ENCODE measurements at places on chromosomes 6 and 20.

GRCh38 chr20:13221673-13222318 is 722 bp downstream of the ISM1 start:
- peak; percentile 65 for DNase-seq

- no peak for DNase-seq
Measured at GRCh38 chr20:50574108-50574507, 63.9 kb downstream of the PTPN1 start.

DNA sequence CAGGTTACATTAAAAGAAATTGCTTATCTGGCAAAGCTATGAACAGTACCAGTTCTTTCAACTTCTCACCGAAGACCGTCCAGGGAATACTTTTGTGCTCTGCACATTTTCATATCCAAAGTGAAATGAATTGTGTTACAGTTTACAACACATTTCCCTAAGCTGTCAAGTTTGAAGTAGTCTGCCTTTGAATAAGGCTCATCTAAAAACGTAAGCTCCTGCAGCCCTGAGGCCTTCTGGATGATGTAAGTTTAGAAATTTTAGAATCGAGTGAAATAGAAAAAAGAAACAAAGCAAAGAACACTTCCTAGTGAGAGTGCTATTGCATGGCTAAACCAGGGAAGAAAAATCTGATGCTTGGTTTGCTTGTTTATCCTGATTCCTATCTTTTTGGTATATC is 653.8 kb downstream of the MMUT start:
- no peak for DNase-seq

DNA sequence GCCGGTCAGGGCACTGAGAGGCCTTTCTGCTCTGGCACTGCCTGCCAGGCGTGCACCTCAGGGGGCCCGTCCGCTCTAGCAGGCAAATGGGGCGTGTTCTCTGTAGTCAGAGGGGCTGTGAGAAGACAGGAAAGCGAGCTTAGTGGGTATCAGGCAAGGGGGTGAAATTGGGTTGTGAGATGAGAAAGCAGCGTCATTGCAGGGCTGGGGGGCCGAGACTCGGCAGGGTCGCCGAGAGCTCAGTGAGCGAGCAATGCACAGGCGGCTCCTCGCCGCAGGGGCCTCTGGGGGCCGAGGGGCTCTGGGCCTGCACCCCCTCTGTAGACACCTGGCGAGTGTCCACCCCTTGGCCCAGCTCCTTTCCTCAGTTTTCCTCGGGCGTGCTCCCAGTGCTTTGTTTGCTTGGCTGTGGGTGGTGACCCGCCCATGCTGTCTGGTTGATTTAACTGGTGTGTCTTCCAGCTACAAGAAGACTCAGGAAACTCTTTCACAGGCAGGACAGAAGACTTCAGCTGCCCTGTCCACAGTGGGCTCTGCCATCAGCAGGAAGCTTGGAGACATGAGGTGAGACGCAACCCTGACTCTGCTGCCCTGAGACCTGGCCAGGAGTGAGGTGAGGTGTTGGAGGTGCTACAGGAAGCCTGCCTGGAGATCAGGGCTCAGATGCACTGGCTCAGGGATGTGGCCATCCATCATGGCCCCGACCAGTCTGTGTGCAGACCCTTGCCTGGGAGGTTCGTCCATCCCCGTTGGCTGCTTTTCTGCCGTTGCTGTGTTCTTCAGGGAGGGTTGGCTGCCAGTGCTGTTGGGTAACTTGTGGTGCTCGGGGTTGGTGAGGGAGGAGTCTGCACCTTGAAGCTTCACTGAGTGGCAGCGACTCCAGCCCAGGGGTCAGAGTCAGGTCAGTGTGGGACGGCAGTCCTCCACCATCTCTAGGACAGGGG is 12.4 kb upstream of the DNAJC5 start:
- DNase-seq = no peak

DNA sequence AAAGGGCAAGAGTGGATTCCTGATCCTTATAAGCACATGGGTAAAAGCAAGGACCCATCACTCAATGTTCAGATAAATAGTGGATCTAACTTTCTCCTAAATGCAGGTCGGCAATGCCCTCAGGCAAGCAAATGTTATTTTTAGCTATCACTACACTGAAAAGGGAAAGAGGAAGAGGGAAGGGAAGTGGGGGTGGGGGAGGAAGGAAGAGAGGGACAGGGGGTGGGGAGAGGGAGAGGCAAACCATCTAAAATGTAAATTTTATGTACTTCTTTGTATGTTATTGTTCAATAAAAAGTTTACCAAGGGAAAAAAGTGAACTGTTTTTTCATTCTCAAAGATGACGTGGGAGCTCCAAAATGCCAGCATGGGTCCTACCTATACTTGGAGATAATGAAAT is 44.2 kb downstream of the CHD6 start:
- DNase-seq = no peak

- DNase-seq = no peak
Measured at GRCh38 chr20:10357974-10358373, 76.0 kb downstream of the MKKS start.

DNA sequence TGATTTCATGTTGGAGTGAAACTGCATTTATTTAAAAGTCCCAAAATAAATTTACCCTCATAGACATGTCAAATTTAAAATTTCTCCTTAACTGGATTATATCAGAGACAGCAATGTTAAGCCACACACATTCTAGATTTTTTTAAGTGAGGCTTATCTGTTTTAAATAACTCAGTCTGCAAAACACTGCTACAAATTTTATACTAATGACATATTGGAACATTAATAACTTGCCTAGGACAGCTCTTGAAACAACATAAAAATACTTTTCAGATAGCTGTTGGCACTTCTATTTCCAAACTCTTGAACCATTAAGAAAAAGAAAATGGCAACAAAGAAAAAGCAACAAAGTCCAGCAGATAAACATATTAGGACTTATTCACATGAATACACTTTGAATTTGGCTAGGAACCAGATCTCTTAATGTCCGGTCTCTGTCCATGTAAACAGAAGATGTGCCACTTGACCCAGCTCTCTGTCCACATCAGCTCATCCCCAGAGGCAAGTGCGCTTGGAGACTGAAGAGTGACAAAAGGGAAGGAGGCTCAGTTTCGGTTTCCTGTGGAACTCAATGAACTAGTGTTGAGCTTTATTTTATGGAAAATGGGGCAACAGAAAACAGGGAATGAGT is 219.3 kb upstream of the THBS2 start:
- no peak for DNase-seq

DNA sequence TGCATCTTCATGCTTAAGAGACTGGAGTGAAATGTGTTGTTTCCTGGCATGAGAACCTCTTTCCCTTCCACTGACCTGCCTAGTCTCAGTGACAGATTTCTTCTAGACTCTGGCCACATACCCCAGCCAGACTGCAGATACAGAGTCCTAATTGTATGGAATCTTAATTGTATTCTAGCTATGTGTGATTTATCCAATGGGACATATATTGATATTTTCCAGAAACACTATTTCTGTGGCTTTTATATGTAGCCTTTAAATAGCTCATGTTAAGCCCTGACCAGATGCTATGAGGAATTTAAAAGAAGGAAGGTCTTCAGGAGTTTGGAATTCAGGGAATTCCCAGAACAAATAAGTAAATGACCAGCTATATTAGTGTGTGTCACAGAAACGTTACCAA is 99.0 kb downstream of the FIG4 start:
- DNase-seq = no peak

DNA sequence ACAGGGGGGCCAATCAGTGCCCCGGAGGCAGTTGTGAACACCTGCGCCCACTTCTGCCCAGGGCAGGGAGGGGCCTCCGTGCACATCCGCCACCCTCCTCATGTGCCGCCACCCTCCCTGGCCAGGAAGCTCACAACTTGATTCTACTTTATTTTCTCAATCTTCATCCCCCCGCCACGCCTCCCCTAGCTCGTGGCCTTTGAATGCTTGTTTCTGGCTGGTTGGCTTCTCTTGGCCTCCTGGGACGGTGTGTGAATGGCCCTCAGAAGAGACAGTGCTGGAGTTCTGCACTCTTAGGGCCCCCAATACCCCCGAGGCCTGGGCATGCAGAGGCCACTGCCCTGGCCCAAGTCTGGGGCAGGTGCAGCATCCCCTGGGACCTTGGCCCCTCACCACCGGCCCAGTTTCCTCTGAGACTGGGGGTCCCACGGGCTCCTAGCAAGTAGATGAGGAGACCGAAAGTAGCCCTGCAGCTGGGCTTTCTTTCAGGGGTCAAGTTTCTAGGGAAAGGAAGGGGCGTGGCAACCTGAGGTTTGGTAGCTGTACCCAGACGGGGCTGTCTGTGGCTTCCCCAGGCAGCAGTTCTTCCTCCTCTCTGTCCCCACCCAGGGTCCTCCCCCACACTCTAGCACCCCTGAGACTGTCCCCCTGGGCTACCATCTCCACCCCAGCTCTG is 1.3 kb downstream of the RGS19 start:
- DNase-seq = peak; percentile 64

DNA sequence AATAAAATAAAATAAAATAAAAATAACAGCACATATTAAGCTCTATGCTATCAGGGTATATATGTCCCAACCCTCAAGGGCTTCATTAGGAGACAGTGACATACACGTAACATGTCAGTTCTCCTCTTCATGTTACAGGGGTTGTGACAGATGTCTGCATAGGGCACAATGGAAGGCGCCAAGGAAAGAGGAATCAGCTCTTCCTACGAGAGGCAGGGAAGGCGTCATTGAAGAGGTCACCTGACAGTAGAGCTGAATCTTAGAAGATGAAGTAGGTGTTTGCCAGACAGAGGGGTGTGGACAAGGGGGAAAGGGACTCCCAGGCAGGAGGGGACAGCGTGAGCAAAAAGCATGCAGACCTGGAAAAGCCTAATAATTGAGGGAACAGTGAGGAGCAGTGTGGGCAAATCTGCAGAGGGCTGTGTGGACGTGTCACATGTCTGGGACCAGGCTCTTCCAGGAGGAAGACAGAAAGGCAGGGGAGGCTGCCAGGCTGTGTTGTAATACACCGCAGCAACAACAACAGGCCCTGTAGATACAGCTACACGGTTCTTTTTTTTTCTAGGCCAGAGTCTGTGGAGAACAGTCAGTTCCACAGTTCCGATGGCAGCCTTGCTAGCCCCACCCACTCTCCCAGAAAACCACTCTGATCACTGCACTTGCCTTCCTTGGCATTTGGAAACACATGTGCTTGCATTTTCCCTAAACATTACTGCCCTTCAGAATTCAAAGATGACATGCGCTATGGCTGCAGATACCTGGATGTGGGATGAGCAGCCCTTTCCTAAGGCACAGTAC is 2.5 kb upstream of the FKBP5 start:
- peak; percentile 24 for DNase-seq

- no peak for DNase-seq
Measured at GRCh38 chr20:483815-484644, 21.7 kb upstream of the TBC1D20 start.

GRCh38 chr20:31842471-31843157 is 2.8 kb downstream of the FOXS1 start:
- no peak for DNase-seq

Measured in CD4-positive, alpha-beta T cell treated with Interleukin-15 for 1 hour (primary cell).